ENCODE measurements at places on chromosomes 2 and 18.

DNA sequence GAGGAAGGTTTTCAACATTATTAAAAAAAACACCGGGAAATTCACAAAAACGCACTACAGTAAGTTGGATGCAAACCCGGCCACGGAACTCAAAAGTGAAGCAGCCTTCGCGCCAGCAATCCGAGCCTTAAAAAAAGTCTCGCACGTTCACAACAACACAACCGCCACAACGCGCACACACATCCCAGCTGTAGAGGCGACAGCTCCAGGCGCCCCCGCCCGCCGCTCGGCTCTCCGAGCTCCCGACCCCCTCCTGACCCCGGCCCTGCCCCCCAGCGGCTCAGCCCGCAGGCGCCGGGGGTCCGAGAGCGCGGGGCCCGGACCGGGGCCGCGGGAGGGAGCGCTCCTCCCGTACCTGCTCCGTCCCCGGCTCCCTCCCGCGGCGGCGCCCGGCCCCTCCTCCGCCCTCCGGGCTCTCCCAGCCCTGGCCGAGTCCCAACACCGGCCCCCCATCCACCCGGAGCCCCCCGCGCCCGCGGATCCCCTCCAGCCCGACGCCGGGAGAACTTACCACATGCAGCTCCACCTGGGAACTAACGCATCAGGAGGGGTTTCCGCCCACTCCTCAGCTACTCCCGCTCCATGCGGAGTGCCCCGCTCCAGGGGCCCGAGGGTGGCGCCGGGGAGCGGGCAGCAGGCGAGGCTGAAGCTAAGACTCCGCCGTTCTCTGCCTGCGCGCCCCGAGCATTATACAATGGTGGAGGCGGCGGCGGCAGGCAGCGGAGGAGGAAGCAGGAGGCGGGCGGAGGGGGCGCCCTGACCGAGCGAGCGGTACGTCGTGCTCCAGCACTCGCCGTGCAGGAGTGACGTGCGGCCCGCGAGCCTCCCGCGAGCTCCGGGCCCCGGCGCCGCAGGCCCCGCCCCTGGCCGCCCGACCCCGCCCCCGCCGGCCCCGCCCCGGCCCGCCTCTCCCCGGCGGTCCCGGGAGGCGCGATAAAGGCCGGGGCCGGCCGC lies at the start of gene SERTAD2:
SERTAD2 (minus strand) TSS at position 805 of the 954 bp plus-strand sequence. CDS start 17,042 bp downstream, outside the sequence.
- peak; percentile 87 for DNase-seq

- DNase-seq, result no peak
Measured at GRCh38 chr2:224027070-224027469, 12.0 kb downstream of the SERPINE2 start.

DNA sequence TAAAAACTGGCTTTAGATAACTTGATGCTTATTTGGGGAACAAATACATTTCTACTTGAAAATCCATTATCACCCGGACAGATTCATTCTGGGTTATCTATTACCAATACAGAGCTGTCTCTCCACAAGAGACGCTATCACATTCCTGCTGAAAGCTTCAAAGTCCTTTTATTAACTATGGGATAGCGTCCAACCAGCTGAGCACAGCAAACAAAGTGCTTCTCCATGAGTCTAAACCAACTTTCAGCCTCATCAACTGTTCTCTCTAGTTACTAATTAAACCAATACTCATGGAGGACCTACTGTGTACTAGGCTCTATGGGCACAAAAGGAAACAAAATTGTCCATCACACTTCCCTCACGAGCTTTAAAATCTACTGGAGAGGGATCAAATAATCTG lies 132.8 kb downstream of the L3MBTL4 start:
- DNase-seq, result no peak

DNA sequence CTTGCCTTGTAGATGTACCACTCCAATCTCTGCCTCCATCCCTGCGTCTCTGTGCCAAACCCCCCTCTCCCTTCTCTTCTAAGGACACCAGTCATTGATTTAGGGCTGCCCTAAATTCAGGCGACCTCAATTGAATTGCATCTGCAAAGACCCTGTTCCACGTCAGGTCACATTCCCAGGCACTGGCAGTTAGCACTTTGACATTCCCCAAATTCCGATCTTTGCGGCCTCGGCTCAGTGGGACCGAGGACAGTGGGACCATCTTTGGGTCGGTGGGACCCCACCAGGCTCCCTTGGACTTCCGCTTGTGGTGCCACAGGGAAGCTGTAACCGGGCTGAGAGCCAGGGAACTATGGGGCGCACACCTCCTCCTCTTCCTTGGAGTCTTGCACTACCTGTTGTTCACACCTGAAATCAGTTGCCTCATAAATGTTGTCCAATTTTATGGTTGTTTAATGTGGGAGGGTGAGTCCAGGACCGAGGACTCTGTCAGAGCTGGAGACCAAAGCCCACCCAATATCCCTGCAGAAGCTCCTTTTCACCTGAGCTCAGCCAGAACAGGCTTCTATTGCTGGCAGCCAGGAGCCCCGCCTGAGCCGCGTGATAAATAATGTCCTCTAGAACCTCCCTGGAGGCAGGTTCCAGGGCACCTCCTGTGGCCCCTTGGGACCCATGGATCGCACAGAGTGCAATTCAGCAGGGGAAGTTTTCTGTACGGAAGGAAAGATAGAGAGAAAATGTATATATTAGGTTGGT lies 271.6 kb downstream of the EIPR1 start:
- no peak for DNase-seq

DNA sequence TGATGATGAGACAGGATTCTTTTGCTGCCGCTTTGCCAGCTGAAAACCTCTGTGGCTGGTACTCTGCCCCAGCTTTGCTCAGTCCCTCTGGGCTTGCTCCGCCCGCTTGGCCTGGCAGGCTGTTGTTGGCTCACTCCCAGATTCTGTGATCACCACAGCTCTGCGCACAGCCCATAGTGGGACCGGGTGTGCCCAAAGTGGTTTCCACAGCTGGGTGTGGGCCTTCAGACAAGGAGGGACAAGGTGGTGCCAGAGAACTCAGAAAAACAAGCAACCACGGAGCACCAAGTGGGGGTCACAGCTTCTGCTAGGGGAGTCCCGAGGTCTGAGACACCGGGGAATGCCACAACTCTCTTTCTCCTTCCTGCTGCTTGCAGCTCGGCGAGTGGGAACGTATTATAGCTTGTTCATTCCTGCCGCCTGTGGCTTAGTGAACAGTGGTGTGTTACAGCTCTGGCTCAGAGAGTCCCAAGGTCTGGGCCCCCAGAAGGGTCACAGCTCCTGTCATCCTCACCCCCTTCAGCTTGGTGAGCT lies 9.2 kb upstream of the KYNU start:
- DNase-seq, result no peak

GRCh38 chr2:47651296-47651695 lies 131.6 kb upstream of the MSH6 start:
- DNase-seq, result no peak

DNA sequence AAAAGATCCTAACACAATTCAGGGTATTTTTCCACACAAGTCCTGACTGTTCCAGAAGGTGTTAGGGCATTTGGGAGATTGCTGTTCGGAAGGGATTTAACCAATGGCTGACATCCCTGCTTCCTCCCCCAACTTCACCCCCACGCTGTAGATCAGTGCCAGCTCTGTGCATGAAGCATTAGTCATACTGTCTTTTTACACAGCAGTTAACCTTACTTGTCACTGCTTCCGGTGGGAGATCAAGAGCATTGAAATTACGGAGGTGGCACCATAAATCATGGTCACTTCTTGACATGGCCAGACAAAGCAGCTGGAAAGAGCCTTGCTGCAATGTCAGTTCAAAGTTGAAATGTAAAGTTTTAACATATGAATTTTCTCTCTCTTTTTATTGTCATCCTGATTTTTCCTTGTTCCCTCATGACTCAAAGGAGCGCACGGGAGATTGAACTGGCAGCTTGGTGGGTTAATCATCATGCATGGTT lies 70.2 kb downstream of the HRH4 start:
- DNase-seq, result no peak

DNA sequence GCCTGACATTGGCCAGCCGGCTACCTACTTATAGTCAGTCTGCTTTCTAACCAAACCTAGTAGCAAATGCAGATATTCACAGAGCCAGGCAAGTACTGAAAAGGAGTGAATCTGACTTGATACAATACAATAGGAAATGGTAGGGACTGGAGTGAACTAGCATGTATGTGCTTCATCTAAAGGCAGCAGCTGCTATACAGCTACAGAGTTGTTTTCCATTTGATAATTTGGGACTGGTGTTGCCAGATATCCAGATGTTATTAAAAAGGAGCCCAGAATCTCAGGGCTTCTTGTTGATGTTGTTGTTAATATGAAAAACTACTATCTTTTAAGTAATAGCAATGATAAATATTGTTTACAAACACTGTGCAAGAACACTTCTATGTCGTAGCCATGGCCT lies 159.4 kb downstream of the BABAM2 start:
- no peak for DNase-seq

GRCh38 chr2:121049131-121049530 lies 235.9 kb downstream of the TFCP2L1 start:
- DNase-seq, result no peak

DNA sequence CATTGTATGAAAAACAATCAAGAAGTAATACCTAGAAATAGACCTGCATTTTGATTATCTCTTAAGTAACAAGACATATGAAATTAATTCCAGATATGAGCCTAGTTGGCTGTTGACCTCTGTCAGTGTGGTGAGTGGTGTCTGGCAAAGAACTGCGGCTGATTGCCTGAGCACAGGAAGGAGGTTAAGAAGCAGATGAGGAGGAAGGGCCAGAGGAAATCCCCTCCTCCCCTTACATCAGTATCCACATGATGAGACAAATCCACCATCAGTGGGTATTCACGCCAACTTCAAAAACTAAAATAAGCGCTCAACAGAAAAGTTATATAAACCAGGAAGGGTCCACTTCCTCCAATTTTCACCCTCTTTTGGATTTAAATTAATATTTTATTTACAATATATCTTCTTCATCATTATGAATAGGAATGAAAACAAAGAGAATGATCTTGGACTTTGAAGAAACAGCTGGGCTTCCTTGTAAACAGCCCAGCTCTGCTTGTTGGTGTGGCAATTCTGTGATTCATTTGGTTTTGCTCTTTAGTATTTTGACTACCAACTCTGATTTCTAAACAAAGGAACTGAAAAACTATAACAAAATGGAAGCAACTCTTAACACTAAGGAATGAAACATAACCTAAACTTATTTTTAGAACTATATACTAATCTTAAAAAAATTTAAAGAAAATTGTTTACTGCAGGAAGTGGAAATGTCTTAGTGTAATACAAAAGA lies 27.3 kb downstream of the RFTN2 start:
- DNase-seq, result no peak

- DNase-seq, result no peak
Measured at GRCh38 chr2:31404827-31405226, 9.7 kb downstream of the XDH start.

DNA sequence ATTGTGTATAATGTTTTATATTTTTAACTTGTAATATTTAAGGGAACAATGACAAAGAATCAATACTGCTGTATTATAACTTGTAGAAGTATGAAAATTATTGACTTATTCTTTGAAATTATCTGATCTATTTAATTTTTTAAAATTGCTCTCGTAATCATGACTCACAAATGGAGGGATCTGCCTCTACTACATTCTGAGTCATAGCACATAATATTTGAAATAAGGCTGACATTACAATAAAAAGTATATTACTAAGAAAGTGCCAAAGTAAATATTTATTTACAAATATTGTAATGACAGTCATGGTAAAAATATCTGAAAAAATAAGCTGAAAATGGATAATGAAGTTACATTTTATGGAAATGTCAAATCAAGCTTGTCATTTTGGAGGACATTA lies 1144.6 kb upstream of the CDH2 start:
- DNase-seq, result no peak

DNA sequence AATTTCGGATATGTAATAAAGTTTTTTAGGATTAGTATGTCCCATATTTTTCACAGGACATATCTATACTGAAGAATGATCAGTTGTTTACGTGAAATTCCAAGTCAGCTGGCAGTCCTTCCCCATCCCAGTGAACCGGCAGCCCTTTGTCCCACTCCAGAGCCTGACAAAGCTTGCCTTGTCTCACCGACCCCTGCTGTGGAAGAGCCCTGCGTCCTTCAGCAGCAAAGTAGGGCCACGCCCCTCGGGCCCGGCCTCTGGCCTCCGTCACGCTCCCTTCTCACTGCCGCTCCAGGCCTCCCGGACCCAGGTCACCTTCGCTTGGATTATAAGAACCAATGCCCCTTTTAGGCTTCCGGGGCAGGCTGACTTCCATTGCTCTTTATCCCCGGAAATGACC lies 89.8 kb upstream of the TGIF1 start:
- DNase-seq, result no peak

All from HL-60 (cell line).